RWPE1 (cell line): ENCODE measurements at places on chromosomes 2 and 18.
A peak's percentile ranks its signal among the peaks of the same experiment; 100 is the strongest.

DNA sequence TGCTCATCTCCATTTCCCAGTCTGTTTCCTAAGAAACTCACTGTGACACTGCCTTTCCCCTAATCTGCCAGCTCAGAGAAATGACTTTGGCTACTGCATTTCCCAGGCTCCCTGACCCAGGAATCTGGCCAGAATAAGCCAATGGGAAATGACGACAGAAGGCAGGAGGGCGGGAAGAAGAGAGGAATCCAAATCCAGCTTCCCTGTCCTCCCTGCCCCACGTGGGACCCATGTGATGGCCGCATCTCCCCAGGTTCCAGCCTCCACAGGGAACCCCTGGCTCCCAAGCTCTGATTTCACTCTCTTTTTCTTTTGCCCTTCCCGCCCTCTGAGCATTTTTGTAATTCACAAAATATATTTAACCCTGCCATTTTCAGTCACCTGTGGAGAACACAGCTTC, 37.8 kb upstream of the RAB12 start:
- DNase-seq = no peak

GRCh38 chr2:69241093-69241492, 145.9 kb downstream of the GFPT1 start:
- no peak for DNase-seq

- DNase-seq = no peak
These were observed 3.9 kb downstream of the NRP2 start for GRCh38 chr2:205686056-205686782.

- DNase-seq = no peak
These were observed 89.2 kb downstream of the SH3RF3 start for GRCh38 chr2:109218087-109218791.

GRCh38 chr2:128797937-128798336, 479.3 kb upstream of the HS6ST1 start:
- DNase-seq = no peak

GRCh38 chr2:105643405-105644173, 101.1 kb upstream of the NCK2 start:
- no peak for DNase-seq

DNA sequence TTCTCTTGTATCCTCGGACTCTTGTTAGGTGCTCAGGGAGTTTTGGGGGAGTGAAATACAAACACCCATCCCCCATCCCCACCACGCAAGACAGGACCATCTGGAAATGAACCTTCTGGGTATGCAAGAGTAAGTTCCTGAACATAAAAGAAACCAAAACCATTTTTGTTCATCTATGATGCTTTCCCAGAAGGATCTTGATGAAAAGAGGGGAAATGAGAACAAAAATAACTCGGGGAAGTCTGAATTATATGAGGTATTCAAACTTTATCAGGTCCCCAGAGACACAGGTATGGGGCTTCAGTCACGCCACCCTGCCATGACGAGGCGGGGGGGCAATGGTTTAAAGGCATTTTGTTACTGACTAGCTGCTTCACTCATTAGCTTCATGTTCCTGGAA, 68.6 kb upstream of the DNMT3A start:
- no peak for DNase-seq

DNA sequence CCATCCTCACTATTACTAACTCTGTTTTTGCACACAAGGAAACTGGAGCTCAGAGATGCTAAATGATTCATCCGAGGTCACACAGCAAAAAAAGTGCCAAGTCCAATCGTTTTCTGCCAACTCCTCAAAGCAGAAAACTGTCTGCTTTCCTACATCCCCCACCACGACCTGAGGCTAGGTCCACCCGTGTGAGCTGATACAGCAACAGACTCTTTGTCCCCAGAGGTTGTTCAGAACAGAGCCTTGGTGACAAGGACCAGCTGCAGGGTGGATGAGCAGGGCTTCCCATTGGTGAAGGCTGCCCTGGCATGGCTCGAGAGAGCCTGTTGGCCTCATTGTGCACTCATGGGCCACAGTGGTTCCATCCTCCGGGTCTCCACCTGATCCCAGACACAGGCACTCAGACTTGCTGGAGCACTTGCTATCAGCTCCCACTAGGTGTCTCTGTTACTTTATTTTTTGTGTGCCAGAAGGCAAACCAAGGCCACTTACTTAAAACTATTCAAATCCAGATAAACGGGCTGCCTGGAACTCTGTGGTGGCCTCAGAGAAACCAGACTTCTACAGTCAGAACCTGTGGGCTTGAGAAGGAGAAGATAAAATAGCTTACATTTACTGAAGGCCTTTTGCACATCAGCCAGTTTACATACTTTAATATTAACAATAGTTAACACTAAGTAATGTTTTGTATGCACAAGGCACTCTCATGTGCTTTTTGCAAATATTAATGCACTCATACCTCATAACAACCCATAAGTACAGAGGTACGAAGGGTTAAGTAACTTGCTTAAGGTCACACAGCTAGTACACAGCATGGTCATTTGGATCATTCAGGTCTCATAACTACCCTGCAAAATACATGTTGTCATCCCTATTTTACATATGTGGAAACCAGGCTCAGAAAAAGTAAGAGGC, 62.9 kb upstream of the CTIF start:
- peak; percentile 55 for DNase-seq

- no peak for DNase-seq
These were observed 22.1 kb upstream of the CCDC150 start for GRCh38 chr2:196617430-196617829.

GRCh38 chr2:137383391-137383790, 580.9 kb upstream of the HNMT start:
- no peak for DNase-seq

GRCh38 chr18:55833543-55833942, 245.6 kb upstream of the TCF4 start:
- DNase-seq = peak; percentile 77

DNA sequence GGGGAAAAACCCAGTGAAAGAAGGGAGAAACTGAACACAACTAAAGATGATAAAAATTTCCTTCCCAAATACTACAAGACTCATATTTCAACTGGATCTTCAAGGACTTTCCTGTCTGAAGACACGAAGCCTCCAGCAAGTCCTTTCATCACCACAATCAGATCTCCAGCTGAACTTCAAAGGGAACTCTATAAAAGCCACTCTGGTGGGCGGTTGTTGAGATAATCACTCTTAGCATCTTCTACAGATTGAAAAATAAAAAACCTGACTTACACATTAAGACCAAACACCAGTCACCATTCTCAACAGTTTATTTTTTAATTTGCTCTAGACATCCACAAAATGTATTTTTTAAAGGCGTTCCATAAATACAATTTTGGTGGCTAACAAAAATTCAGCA, 4.4 kb downstream of the REV1 start:
- DNase-seq = no peak

DNA sequence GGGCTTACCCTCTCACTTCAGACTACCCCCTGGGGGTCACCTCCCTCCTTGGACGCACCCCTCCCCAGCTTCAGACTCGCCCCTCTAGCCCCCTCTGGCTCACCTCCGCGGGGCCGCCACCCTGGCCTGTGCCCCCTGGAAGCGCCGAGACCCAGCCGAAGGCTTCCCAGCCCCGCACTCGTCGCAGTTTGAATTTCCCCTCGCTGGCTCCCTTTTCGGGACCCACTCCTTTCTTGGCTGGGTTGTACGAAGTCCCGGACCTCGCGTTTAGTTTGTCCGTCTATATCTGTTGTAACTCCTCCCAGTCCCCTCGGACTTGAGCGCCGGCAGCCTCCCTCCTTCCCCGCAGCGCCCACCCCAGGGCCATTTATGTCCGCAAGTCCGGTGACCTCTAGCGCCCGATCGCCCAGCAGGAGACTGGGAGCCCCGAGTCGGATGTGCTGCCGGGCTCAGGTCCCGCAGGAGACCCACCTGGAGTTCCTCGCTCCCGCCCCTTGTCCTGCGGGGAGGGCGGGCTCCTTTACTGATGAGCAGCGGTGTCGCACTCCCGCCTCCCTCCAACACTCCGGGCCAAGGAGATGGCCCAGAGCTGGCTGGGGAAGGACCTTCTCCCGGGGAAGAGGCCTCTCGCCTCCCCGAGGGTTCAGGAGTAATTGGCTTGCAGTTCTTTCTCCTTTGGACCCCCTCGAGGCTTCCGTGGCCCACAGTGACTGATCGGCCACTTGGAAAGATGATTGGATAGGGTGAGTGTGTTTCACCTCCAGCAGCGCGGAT, 692 bp upstream of the RAX start:
- DNase-seq = no peak

DNA sequence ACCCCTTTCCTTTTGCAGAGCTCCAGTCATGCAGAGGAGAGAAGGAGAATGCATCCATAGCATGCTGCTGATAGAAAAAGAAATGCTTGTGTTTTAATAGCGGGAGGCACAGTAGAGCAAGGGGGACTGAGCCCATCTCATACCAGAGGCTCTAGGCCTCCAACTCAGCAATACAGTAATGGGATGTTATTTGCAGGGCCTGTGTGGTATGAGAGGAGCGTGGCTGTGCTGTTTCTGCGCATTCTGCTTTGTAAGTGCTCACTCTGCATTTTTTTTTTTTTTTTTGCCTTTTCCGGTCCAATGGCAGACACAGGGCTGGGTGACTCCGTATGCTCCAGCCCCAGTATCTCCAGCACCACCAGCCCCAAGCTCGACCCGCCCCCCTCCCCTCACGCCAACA, 200.0 kb downstream of the GBX2 start:
- no peak for DNase-seq

GRCh38 chr2:114661971-114662939, 219.8 kb downstream of the DPP10 start:
- DNase-seq = no peak

GRCh38 chr2:239603411-239604356, 202.9 kb upstream of the HDAC4 start:
- no peak for DNase-seq

GRCh38 chr2:77009307-77009706, 512.9 kb downstream of the LRRTM4 start:
- DNase-seq = peak; percentile 25

GRCh38 chr2:232611559-232612218, 21.7 kb upstream of the EFHD1 start:
- DNase-seq = peak; percentile 78

DNA sequence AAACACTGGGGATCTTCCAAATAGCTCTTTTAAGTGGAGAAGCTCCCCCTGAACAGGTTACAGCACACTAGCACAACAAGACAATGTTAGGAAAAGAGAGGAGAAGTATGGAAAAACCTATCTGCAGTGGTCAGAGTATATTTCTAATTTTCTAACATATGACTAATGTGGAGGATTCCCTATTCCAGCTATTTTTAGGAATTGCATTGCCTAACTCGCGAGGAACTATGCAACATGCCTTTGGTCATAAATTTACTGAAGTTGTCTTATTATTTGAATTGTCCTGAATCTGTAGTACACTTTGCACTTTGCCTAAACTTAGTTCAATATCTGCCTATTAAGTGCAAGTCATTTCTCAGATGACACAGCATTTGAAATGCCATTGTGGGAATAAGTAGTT, 381.4 kb downstream of the CCDC85A start:
- DNase-seq = no peak

- DNase-seq = no peak
These were observed 126.1 kb upstream of the FAM117B start for GRCh38 chr2:202508686-202509085.

GRCh38 chr18:13110559-13110958, 108.0 kb upstream of the LDLRAD4 start:
- no peak for DNase-seq

GRCh38 chr2:27795868-27796277, 24.4 kb downstream of the MRPL33 start:
- DNase-seq = no peak

- DNase-seq = no peak
These were observed at the start of gene ZEB2 for GRCh38 chr2:144519934-144520731. Gene ZEB2, minus strand, starts transcription at chr2:144520119. Its CDS starts 2,769 bp downstream, at chr2:144517350.

- no peak for DNase-seq
These were observed 69.6 kb downstream of the SLC66A3 start for GRCh38 chr2:11224887-11225286.

GRCh38 chr2:98091738-98092137, 4.8 kb downstream of the VWA3B start:
- DNase-seq = no peak

GRCh38 chr18:72530622-72531021, 13.5 kb downstream of the CBLN2 start:
- DNase-seq = no peak

DNA sequence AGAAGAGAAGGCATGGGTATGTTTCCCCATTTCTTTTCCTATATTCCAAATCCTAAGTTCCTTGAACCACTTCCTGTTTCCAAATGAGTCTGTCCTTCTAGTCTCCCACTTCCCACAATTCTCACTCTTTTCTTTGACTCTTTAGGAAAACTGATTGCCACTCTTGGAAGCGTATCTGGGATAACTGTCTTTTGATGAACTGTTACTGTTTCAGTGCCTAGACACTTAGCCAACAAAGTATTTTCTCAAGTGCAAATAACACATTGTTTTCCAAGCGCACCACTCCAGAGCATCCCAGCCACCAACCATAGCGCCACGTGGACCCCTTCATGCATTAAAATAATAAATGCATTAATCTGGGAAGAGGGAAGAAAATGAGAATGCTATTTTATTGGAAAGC, 342.8 kb downstream of the MTX2 start:
- no peak for DNase-seq

- DNase-seq = no peak
These were observed 16.2 kb downstream of the DOCK10 start for GRCh38 chr2:225025917-225026571.

GRCh38 chr18:30487962-30488361, 554.6 kb downstream of the DSC3 start:
- no peak for DNase-seq

DNA sequence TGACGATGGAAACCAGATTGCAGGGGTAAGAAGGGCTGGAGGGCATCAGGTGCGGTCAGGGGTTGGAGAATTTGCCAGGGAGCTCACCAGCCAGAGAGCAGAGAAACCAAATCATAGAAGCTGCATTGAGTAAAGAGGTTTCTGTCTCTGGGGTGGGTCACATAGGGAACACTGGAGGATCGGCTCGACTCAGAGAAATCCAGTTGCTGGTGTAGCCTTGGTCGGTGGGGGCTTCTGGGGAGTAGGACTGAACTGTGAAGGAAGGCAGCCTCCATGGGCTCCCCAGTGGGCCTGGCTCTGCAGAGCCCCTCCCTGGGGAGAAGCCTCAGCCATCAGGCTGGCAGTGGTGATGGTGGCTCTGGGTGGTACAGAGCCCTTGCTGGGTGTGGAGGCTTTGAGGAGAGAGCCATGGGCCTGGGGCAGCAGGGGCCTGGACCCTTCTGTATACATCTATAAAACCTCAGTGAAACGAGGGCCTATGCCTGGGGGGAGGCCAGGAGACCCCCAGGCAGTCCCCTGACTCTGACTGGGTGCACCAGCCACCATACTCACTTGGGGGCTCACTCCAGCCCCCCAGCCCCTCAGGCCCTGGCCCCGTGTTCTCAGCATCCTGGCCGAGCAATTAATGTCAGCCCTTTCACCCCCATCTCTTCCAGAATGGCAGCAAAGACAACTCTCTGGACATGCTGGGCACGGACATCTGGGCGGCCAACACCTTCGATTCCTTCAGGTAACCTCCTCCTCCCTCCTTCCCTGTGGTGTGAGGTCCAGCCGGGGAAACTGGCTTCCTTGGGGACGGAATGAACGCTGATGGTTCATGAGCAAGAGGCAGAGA, 124.5 kb downstream of the CTIF start:
- no peak for DNase-seq

- DNase-seq = no peak
These were observed 40.2 kb upstream of the EML4 start for GRCh38 chr2:42128721-42129486.

- no peak for DNase-seq
These were observed 481.5 kb downstream of the TSN start for GRCh38 chr2:122236925-122237324.

GRCh38 chr2:23246992-23247683, 137.8 kb upstream of the KLHL29 start:
- DNase-seq = no peak

- no peak for DNase-seq
These were observed 302.6 kb upstream of the SLC14A2 start for GRCh38 chr18:45312555-45313126.

- no peak for DNase-seq
These were observed 165.5 kb downstream of the EHBP1 start for GRCh38 chr2:62870966-62871365.
